ENCODE measurements at places on chromosomes 2 and 18. TPM values are rescaled to one million over a fixed set of nuclear protein-coding genes. Genes with fewer than 3 reads are reported as not detected.

The SOX11 gene
- 75.1 TPM for total RNA-seq

The GTF2A1L gene
- 0.26 TPM for total RNA-seq

DNA sequence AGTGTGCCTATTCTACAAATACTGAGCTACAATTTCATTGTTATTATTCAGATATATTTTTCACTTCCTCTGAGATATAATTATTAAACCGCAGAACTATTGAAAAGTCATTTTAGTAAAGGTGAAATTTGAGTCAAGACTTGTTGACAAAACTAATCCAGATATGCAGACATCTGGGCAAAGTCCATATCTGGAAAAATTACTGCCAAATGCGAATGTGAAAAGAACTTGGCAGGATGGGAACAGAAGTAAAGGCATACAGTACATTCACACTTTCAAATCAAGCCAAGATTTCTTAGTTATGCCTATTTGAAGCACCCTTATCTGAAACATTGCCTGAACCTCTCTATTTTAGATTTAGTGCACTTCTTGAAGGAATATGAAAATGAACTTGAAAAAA lies 923.6 kb downstream of the CCDC85A start:
- no peaks in the 10 kb centered on the region for H3K27me3 ChIP-seq
- no peak for DNase-seq
- no peaks in the 10 kb centered on the region for H3K4me1 ChIP-seq
- no peak overlapping the region for H3K27ac ChIP-seq
- no peaks in the 10 kb centered on the region for H3K36me3 ChIP-seq

DNA sequence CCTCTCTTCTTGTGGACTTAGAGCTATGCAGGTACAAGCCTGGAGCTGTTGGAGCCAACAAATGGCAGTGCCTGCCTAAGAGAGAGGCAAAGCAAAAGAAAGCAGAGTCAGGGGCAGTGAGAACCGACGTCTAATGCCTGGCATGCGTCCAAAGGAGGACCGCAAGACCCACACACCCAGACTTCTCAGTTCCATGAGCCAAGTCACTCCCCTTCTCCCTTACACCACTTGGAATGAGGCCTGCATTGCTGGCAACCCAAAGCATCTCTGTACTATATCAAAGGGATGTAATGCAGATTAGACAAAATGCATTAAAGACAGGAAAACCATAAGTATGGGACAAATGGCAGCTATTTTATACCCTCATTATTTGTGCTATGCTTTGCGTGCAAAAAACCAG lies 49.9 kb upstream of the RNU4ATAC start:
- peaks cover 54% of the 10 kb centered on the region for H3K4me1 ChIP-seq
- H3K36me3 ChIP-seq = no peaks in the 10 kb centered on the region
- H3K27me3 ChIP-seq = no peaks in the 10 kb centered on the region
- H3K27ac ChIP-seq = peak overlapping the region; percentile 5

- H3K4me3 ChIP-seq = no peak overlapping the region
- no peaks in the 10 kb centered on the region for H3K27me3 ChIP-seq
- no peak for DNase-seq
- H3K36me3 ChIP-seq = no peaks in the 10 kb centered on the region
- H3K4me1 ChIP-seq = no peaks in the 10 kb centered on the region
- H3K27ac ChIP-seq = no peak overlapping the region
These were observed 336.9 kb upstream of the PIK3C3 start for GRCh38 chr18:41618147-41618546.
